ENCODE measurements at places on chromosomes 7 and 10.

DNA sequence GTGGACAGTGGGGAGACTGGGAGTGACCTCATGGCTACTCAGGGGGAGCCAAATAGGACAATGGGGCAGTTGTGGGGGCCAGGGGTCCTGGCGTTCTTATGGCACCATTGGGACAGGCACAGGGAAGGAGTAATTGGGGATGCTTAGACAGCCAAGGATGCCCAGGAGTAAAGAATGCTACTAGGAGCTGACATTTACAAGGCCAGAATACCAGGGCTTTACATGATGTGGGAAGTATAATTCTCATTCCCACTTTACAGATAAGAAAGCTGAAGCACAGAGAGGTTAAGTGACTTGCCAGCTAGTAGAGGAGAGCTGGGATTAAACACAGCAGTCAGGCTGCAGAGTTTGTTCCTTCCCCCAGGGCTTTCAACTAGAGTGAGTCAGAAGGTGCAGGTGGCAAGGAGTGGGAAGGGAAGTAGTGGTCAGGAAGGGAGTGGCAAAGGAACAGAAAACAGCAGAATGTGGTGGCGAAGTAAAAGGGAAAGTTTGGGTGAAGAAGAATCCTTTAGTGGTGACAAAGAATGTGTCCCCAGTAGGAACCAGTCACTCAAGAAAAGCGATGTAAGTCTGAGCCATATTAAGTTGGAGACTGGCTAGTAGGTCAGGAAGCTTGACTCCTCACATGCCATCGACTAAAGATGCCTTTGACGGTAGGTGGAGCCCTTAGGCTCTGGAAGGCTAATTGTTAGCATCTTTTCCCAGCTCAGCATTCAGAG lies 32.8 kb downstream of the CPVL start:
- DNase-seq, result no peak

- no peak for DNase-seq
Measured at GRCh38 chr10:104242545-104242944, 10.4 kb upstream of the CFAP43 start.

DNA sequence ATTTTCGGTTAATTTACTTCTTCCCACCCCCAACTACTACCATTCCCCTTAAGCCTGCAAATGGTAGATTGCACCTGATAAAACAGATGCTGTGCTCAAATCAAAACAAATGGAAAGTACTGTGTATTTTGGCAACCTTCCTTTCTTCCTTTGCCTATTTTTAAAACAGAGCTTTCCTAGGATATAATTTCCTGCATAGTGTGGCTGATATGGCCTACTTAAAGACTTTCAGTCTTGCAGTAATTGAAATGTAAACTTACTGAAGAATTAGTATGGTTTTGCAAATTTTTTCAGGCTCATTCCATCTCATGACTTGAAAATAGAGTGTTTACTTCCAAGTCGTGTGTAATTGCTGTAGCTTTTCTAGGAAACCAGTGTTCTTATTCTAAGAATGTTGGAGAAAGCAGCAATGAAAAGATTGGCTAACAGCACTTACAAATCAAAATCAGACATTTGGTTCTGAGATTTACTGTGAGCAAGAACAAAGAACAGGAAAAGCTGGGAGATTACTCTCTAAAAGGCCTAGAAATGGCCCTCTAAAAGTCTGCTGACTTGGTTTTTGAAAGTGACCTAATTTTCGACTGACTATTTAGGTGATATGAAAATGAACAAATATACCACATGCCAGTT lies 52.0 kb downstream of the REEP3 start:
- peak; percentile 20 for DNase-seq

DNA sequence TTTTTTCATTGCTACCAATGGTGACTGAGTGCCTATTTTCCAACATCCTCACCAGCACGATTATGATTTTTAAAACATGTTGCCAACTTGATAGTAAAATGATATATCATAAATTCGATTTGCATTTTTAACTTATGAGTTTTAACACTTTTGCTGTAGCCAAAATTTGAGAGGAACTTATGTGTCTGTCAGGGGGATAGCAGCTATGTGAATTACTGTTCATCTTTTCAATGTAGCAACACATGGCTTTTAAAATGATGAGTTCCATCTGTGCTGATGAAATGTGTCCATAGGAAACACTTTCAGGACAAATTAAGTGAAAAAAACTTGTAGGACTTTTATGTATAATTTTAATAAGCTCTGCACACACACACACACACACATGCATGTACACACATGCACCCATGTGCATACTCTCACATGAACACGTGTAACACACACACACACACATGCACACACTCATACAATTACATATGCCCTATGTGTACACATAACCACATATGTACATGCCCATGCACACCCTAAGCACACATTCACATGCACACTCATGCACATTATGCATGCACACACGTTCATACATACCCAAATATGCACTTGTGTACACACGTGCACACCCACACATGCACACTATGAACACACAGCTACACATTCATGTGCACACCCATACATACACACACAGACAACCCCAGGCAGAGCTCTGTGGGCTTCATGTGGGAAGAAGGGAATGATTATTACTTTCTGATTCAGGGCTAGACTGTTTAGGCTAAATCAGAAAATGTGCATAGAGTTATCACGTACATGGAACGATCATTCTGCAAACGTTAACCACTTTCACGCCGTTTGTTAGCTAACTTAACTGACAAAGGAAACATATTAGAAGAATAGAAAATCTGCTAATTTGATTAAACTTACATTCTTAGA lies 68.9 kb downstream of the C10orf143 start:
- no peak for DNase-seq

- no peak for DNase-seq
Measured at GRCh38 chr10:70523057-70523456, 44.5 kb downstream of the PALD1 start.

DNA sequence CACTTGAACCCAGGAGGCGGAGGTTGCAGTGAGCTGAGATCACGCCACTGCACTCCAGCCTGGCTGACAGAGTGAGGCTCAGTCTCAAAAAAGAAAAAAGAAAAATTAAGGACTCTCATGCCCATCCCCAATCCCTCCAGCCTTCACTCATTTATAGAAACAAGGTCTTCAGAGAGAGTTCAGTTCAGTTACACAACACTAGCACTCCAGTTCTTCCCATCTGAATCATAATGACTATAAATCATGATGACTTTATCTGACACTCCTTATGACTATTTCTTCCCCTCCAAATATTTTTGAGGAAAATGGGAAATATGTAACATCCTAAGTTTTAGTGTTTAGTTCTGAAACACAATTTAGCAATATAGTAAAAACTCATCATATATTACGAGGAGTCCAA lies 107.4 kb upstream of the LSM8 start:
- DNase-seq, result no peak

DNA sequence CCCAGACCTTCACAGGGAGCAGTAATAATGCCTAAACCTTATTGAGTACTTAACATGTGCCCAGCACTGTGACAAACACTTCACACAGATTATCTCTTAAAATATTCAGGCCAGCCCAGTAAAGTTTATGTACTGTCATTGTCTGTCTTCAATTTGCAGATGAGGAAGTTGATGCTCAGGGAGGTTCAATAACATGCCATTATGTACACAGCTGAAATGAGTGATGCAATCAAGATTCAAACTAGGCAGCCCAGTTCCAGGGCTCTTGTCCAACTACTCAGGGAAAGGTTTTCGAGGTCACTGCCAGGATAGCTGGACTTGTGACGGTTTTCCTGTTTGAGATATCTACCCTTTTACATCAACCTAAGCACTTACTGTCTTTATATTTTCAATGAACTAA lies 56.1 kb downstream of the AUTS2 start:
- no peak for DNase-seq

DNA sequence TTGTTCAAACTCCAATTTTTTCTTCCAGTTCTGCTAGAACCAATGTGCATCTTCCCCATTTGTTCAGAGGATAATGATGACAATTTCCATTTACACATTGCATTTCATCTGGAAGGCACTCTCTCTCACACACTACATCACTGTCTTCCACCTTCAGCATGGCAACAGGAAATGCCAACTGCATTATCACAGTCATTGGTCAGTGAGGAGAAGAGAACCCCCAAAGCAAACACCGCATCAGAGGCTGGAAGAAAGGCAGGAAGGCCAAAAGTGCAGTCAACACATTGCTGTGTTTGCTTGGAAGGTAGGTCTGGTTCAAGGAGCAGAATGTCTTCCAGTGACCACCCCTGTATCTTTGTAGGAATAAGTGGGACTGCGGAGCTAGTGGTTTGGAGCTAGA lies 192.2 kb upstream of the RHOBTB1 start:
- DNase-seq, result peak; percentile 10

- no peak for DNase-seq
Measured at GRCh38 chr7:119026391-119026790, 801.9 kb downstream of the ANKRD7 start.

- no peak for DNase-seq
Measured at GRCh38 chr7:66088861-66089838, 13.5 kb downstream of the ASL start.

GRCh38 chr7:95322396-95322795 lies 1.9 kb downstream of the PON1 start:
- DNase-seq, result no peak

DNA sequence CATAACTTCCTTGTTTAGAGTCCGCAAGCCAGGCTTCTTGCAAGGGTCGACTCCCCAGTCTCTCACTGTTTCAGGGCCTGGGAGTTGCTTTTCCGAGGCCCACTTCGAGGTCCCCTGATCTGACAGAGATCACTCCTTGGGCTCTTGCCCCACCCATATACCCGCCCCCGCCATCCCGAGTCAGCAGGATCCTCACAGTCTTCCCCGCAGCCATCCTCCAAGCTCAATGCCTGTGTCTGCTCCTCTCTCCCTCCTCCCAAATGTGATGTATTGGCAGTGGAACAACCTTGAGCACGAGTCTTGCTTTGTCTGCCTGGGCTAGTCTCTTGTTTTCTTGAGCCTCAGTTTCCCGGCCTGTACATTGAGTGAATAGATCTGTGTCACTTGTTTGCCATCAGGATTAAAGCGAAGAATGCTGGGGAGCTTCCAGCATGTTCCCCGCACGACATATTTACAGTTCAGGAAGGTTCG lies 2.4 kb upstream of the HMX2 start:
- DNase-seq, result no peak

DNA sequence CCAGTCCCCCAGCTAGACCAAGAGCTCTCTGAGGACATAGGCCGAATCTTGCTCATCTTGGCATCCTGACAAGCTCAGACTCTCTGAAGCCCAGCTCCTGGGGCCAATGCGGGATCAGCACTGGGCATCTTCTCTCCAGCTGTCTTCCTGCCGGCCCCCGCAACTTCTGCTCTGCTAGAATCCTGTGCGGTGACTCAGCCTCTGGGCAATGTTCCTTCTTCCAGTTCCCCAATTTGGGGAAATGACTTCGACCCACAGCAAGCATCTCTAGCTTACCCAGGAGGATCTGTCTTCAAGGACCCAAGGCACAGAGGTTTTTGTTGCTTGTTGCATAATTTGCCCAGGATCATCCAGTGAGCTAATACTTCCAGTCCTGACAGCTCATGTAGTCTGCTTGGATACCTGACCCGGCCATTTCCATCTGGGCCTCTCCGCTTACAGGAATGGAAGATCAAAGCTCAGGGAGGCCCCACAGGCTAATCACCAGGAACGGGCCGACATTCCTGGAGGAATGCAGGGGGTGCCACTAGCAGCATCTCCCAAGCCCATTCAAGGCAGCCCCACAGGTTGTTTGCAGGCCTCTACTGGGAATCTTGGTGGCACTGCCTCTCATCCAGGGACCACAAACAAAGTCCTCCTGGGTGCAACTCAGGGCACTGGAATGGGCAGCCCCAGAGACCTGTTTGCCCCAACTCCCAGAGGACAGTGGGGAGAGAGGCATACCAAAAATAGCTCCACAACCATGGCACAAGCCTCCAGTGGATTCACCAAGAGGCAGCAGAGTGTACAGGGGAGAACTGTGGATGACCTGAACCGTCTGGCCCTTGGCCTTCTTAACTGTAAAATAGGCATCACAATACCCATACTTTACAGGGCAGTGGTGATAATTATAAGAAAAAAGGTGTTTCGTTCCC lies 151.9 kb downstream of the NEURL1 start:
- DNase-seq, result peak; percentile 99

GRCh38 chr10:61409157-61409556 lies 44.0 kb downstream of the TMEM26 start:
- no peak for DNase-seq

DNA sequence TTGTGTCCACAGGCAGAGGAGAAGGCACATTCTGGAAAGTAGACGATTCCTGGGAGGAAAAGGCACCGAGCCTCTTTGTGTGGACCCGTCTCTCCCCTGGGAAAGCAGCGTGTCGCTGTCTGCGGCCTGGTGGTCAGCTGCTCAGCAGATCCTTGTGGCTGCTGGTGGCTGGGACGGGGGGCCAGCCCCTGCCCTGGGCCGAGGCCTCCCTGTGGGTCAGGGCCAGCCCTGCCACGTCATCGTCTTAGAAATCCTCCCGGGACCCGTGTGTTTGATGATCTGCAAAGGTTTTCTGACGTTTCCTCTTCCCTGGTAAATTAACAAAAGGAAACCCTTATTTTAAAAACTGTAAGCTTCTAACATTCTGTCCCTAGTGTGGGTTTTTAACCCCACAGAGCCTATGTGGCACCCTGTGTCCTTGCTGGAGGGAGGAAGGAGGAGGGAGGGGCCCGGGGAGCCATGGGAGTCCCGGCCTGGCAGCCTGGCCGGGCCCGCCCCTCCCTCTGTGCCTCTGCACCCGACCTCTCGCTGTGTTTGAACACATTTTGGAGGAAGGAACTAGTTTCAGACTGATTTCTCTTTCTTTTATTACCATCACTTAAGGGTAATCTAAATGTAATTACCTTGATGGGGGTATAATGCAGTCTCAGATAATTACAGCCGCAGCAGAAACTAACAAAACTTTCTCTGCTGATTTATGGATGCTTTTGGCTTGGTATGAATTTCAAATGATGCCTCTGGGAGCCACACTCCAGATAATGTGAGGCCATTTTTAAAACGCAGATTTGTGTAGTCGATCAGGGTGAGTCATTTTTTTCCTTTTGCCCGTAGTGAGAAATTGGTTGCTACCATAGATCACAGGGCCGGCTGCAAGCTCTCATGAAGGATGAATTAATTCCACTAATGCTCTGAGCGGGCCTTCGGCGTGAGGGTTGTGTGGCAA lies 85.5 kb downstream of the NKX6-2 start:
- DNase-seq, result peak; percentile 53

DNA sequence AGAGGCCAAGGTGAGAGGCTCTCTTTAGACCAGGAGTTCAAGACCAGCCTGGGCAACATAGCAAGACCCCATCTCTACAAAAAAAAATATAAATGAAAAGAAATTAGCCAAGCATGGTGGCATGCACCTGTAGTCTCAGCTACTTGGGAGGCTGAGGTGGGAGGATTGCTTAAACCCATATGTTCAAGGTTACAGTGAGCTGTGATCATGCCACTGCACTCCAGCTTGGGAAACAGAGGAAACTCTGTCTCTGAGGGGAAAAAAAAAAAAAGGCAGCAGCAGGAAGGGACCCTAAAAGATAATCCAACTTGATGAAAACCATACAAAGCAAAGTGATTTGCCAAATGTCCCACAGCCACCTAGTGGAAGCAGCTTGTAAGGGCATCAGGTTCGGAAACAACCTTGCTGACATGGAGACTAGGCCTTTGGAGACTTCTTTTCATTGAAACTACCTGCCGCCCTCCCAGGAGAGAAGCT lies 15.6 kb upstream of the PBLD start:
- DNase-seq, result peak; percentile 33
